ENCODE measurements at places on chromosomes 4 and X. TPM values are rescaled to one million over a fixed set of nuclear protein-coding genes. Genes with fewer than 3 reads are reported as not detected.

Gene CITED1
- total RNA-seq = 0.37 TPM

Gene GAGE1
- total RNA-seq = not detected

Gene DCTD
- 110 TPM for total RNA-seq

Gene TBC1D19
- 95.6 TPM for total RNA-seq

Gene FOXR2
- total RNA-seq = not detected

Gene PCDH10
- 1.7 TPM for total RNA-seq

Gene SPANXD
- not detected for total RNA-seq

Gene IBSP
- total RNA-seq = not detected

Gene GLRB
- total RNA-seq = 18.9 TPM
